ENCODE measurements at places on chromosomes 12 and 14.

GRCh38 chr14:25908277-25909044, 689.4 kb downstream of the NOVA1 start:
- no peak for DNase-seq

DNA sequence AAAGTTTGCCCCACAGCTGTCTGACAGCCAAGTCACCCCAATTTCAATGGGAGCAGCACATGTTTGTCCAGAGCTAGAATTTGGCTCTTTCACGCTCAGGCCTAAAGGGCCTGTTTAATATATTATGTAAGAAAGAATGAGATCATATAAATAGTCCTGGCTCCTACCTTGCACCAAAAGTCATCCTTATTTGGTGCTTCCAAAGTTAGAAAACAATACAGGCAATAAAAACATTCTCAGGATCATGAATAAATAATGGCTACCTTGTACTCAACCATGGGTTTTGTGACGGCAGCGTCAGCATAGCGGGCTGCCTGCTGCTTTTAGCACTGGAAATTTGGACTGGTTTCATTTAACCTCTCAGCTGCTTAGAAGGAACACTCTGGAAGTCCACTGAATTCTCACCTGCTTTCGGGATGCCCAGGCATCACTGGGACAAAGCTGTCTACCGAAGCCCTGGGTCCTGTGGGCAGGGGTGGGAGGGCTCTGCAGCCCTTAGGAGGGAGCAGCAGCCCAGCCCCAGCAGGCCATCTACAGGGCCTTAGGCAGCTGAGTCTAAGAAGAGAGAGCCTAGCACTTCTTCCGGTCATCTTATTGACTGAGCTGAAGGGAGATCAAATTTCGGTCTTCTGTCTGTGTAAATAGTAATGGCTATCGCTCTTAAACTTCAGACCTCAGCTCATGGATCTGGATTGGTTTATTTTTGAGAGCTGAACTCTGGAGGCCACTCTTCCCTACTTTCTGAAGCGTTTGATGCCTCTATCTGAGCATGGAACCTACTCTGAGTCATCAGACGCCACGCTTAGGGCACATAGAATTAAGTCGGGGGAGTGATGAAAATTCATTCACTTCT, 106.5 kb downstream of the SAMD4A start:
- no peak for DNase-seq

DNA sequence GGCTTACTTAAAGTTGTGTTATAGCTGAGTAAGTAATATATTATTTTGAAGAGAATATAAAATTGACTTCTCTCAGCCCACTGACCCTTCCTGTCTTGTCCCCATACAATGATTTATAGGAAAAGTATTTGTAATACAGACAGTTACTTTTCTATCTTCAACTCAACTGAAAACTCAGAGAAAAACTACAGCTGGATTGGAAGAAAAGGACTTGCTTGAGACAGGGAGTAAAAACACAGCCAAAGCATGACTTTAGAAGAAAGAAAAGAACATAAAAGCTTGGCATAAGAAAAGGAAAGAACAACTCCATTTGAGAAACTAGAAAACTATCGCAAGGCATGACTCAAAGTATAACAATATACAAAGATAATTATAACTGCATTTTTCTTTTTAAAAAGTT, 57.5 kb downstream of the MSRB3 start:
- DNase-seq, result no peak

DNA sequence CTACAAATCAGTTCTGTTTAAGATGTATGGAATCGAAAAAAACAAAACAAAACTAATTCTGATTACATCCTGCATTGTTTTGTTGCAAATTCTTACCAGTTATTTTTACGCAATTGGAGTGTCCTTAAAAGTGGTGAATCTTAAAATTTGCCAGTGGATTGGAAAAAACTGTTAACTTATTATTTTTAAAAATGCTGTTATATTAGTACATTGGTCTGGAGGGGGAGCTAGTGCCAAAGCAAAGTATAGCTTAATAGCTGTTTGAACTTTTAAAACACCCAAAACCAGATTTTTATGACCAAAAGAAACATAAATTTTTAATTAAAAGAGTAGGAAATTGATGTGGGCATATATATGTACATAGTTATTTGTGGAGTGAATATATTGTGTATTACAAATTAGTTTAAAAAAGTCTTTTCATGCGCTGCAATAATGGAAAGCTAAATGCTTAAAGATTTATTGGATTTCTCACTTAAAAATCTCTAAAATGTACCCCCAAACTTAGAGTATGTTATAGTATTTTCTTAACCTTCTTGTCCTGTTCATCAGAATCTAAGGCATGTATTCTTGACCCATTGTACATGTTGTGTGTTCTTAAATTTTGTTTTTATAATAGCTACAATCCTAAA, 2.5 kb downstream of the FUT8 start:
- no peak for DNase-seq

DNA sequence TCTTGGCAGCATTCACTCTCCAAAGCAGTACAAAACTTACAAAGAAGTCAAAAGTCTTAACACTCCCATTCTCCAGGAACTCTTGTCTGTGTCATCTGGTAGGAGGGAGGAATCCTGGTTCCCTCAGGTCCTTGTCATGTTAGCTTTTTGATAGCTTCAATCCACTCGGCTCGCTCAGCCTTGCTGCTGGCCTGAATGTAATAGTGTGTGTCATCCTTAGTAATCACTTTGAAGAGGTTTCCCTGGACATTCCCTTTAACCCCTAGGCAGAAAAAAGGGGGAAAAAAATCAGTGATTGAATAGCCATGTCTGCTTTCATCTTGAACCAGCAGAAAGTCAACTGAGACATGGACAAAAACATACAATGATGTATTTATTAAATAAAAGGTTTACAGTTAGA, 24.8 kb downstream of the PLEK2 start:
- no peak for DNase-seq

- DNase-seq, result no peak
These were observed 14.0 kb upstream of the CD9 start for GRCh38 chr12:6185961-6186827.

DNA sequence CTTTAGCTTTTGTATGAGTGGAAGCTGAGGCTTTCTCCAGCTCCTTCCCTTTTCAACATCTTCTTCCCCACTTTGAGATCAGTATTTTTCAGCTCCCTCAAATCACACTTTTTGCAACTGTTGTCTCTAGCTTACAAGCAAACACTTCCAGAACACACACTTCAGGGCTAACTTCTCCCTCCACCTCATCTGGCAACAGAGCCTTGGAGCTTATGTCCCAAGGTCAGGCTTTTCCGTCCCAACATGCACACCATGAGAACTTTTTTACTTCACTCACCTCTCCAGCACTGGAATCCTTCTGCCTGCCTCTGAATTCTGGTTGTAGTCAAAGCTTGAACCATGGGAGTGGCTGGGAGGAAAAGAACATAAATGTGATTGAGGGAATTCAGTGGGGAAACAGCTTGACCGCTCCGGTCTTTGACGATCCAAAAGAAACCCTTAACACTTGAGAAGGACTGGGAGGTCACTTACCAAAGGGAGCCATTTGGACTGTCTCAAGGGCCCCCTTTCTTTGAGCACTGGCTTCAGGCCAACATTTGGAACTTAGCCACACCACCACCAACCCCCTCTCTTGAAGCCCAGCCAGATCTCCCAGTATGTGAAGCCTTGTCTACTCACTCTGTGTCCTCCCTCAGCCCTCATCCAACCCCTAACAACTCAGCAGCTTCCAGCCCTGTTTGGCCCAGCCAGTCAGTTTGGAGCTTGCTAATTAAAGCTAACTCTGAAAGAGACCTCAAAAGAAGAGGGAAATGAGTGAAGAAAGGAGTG, 3.9 kb upstream of the BLOC1S1 start:
- DNase-seq, result no peak

GRCh38 chr14:52299692-52300278, 14.3 kb upstream of the PTGER2 start:
- DNase-seq, result no peak

DNA sequence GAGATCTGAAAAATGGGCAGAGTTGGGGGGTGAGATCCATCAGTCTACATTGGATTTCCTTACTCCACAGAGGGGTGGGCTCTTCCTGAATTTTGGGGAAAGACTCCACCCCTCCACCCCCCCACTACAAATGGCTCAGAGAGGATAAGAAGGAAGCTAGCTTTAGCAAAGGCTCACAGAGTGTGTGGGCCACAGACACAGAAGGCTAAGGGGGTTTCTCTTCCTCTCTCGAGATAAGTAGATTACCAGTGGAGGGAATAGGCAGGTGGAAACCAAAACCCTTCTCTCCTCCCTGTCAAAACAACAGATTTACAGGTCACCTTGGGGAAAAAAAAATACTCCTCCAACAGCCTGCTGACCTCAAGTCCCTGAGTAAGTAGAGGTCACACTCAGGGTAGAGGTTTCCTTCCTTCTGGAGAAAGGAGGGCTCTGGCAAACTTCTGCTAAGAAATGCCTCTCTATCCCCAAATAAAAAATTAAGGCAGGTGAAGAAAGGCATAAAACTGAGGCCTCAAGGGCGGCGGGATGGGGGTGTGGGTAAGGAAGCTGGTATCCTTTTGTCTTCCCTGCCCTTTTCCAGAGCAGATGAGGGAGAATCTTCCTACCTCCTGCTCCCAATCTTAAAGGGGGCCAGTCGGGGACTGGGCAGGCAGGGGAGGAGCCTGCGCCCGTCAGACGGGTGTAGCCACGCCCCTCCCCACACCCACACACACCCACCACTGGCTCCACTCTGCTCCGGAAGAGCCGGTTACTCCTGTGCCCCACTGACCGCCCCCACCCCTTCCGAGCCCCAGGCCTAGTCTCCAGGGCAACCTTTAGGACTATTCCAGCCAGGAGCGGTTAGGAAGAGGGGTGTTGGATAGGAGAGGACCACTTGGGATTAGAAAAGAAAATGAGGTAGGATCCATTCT, 1.9 kb upstream of the BAZ2A start:
- no peak for DNase-seq
